Retina (tissue), 1 donor: ENCODE measurements at places on chromosomes 7 and 10.

- DNase-seq: no peak
These were observed 44.9 kb downstream of the GNA12 start for GRCh38 chr7:2799253-2799652.

GRCh38 chr7:85226361-85227085 is 39.7 kb upstream of the SEMA3D start:
- no peak for DNase-seq

DNA sequence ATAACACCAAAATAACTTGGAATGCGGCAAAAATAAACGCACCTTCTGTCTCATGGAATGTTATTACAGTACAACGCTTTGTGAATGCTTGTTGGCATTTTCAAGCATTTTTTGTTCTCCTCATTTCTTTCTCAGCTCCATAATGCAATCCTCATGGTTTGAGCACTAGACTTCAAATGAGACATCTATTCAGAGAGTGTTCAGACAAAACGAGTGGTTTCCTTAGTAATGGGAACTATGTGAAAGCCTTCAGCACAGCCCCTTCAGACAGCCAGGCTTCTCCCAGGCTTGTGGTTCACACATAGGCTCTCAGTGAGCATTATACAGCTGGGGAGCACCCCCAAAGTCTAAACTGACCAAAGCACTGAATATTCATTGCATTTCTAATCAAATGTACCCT is 8.6 kb upstream of the LRRN3 start:
- no peak for DNase-seq

DNA sequence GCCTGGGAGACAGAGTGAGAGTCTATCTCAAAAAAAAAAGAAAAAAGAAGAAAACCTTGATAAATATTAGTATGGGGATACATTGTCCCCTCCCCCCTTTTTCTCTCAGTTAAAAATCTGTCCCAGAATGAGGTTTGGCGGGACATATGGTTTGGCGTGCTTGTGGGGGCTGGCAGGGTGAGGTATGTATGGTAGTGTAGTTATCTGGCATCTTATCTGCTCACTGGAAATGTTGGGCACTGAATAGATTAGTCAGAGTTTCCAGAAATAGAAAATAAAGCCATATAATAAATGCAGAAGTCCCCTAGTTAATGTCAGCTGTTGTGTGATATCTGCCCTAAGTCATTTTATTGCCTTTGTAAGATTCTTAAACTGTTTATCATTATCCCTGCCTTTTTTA is 397.5 kb upstream of the GALNT17 start:
- no peak for DNase-seq

- peak; percentile 91 for DNase-seq
These were observed 24.8 kb downstream of the GRIFIN start for GRCh38 chr7:2451171-2452073.

- no peak for DNase-seq
These were observed 55.3 kb upstream of the CAPZA2 start for GRCh38 chr7:116807011-116807560.

GRCh38 chr7:97971120-97971989 is 18.6 kb downstream of the OCM2 start:
- DNase-seq: peak; percentile 2

GRCh38 chr10:113261161-113261560 is 291.7 kb upstream of the HABP2 start:
- DNase-seq: no peak

- no peak for DNase-seq
These were observed 131.1 kb upstream of the MGMT start for GRCh38 chr10:129335942-129336341.

- DNase-seq: no peak
These were observed 527.1 kb upstream of the CELF2 start for GRCh38 chr10:10490581-10490980.

DNA sequence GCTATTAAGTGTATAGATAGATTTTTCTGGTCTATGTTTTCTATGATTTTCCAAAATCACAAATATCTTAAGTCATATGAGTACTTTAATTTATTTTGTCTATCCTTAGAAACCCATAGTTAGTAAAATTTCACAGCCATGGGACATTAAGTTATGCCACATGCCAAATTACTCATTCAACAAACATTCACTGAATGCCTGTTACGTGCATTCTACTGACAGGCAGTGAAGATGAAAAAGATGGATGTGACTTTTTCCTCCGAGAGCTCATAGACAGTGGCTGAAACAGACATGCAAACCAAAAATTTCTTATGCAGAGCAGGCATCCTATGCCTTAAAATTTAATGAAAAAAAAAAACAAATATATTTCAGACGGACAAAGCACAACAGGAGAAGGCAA is 84.9 kb downstream of the CHRM2 start:
- DNase-seq: no peak

DNA sequence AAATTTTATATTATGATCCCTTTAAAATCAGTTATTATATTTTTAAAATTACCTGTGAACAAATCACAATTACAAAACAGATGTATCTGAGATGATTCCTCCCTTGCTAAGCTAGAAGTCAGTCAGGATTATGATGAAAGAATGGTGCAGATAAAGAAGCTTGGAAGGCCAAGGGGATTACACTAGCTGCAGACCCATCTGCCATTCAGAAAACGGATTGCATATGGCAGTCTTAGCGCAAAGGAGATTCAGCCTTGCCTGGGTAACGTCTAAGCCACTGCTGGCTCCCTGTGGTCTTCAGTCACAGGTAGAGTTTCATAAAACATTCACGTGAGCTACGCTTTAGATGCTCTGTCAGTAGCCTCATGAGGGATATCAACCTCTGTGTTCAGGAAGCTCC is 222.2 kb downstream of the POU6F2 start:
- DNase-seq: no peak

DNA sequence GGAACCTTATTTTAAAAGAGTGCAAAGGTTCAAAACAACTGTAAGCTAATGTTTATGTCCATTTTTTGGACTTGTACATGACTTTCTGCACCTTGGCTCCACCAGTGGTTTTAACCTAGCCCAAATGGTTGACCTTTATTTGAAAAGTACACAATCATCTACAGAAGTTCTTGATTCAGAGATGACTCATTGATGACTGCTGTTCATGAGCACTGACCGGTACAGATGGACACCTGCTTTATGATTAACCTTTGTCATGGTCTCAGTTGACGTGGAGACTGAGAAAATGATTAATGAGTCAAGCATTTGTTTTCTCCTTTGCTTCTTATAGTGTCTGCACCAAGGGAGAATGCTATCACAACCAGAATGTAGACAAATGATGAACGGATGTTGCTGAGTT is 55.7 kb upstream of the PTER start:
- no peak for DNase-seq

DNA sequence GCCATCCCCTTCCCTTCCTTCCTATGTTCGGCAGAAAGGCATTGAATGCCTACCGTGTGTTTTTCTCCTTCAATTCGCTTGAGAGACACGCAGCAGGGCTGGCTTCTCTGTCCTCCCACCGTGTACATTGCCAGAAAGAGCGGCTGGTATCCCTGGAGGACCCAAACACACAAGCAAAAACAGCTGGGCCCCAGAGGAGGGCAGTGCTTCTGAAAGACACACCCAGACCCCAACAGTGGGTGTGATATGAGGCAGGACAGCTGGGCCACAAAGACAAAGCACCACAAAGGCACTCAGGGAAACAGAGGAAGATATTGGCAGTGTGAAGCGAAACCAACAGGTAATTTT is 133.1 kb upstream of the SH2B2 start:
- no peak for DNase-seq

DNA sequence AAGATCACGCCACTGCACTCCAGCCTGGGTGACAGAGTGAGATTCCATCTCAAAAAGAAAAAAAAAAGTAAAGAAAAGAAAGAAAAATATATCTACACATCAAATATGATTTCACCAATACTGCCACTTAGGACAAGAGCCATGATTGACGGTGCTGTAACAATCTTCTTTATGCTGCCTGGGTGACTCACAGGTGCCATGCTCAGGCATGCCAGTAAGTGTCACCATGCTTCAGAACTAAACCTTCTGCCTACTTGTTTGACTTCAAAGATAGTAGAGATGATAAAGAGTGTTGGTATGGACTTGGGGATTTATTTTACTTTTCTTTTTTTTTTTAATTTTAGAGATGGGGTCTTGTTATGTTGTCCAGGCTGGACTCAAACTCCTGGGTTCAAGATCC is 33.6 kb upstream of the DNMBP start:
- no peak for DNase-seq

DNA sequence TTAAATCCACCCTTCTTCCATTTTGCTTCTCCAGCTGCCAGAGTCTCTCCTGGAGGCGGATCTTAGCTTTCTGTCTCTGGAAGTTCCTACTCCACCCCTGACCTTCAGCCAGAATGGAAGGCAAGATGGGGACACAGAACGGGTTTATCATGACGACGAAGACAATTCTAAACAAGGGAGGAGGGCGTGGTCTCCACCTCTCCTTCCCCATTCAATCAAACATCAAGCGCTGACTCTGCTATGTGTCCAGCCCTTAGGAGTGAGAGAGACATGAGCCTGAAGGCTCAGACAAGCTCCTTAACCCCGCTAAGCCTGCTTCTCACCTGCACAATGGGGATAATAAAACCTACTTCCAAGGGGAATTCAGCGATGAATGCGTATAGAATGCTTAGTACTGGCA is 3.1 kb downstream of the CYP17A1 start:
- no peak for DNase-seq

DNA sequence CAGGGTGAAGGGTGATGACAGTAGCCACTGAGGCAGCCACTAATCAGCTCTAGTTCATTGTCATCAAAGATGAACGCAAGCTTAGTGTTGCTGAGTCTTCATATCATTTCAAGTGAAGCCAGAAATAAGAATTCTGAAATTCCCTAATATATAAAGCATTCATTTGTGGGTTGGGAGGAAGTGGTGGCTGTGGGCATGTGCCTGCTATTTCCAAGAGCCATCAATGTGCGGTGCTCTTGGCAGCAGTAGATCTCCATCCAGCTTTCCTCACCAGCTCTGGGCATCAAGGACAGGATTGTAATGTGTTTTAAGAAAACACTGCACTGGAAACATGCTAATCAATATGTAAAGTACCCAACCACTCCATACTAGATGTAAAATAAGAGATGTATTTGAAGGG is 202.5 kb upstream of the AHR start:
- no peak for DNase-seq

GRCh38 chr10:90709727-90710126 is 148.1 kb downstream of the HTR7 start:
- DNase-seq: no peak

- no peak for DNase-seq
These were observed 178.3 kb upstream of the PRR15 start for GRCh38 chr7:29385214-29385814.

DNA sequence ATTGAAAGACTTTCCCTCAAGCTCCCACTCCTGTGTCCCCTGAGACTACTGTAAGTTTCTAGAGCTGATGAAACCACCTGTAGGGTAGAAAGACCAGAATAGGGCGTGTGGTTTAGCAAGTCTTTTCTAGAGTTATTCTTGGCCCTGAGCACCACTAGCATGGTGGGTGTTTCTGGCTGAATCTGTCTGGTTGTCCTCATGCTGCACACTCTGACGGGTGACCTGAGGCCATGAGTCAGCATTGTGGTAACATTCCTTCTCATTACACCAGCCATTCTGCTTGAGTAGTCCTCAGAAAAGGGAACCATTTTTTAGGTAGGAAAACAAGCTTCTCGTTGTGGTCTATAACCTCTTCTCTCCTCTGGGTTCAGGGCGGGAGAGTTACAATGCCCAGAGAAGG is 250.3 kb downstream of the SNX13 start:
- DNase-seq: no peak

GRCh38 chr7:82250598-82250997 is 193.0 kb downstream of the CACNA2D1 start:
- no peak for DNase-seq

DNA sequence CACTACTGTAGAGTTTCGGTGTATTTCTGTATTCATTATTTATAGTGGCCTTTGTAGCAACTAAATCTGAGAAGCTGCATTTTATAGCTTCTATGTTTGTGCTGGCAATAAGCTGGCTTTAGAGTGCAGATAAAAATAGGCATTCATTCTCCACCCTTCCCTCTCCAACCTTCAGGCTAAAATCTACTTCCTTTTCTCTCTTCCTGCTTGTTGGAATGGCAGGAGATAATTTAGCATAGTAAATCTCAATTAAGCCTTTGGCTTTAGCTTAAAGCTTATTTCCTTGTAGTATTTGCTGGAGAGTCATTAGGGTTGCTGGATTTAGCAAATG is 58.5 kb downstream of the CPVL start:
- no peak for DNase-seq

GRCh38 chr10:98293550-98294269 is 25.7 kb upstream of the LOXL4 start:
- no peak for DNase-seq

DNA sequence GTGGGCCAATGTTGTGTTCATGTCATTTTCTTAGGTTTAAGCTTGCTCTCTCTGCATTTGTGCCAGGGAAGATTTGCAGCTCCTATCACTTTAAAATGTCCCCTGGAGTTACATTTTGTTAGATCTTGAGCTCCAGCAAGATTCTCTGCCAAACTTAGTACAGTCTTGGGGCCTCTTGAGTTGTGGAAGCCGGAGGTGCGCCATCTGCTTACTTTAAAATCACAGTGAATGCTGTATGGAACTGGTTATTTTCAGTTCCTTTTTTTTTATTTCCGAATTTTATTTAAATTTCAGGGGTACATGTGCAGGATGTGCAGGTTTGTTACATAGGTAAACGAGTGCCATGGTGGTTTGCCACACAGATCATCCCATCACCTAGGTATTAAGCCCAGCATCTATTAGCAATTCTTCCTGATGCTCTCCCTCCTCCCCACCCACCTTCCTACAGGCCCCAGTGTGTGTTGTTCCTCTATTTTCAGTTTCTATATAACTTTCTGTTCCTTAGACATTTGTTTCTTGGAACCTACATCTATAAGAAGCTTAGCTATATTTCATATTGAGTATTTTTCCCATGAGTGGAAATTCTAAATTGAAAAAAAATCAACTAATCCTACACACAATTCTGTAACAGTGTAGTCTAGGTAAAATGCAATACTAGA is 114.4 kb upstream of the CREB5 start:
- no peak for DNase-seq
